ENCODE measurements at places on chromosomes 5 and 9.

- no peak for DNase-seq
These were observed 138.6 kb downstream of the ARL15 start for GRCh38 chr5:54171645-54172384.

- DNase-seq: no peak
These were observed 1.4 kb upstream of the PTTG1 start for GRCh38 chr5:160420331-160420610.

DNA sequence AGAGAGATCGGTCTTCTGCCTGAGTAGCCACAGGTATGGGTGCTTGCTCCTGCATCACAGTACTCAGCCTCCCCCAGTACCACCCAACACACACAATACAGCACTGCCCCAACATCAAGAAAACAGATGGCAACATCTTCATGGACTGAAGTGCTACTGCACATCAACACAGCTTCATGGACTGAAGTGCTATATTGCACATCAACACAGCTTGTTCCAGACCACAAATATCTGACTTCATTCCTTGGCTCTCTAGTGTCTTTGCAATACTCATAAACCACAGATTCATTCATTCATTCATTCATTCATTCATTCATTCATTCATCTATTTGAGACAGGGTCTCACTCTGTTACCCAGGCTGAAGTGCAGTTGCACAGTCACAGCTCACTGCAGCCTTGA lies 31.1 kb upstream of the PCA3 start:
- no peak for DNase-seq

- DNase-seq: no peak
These were observed 79.3 kb upstream of the LRRTM2 start for GRCh38 chr5:138954257-138955012.

DNA sequence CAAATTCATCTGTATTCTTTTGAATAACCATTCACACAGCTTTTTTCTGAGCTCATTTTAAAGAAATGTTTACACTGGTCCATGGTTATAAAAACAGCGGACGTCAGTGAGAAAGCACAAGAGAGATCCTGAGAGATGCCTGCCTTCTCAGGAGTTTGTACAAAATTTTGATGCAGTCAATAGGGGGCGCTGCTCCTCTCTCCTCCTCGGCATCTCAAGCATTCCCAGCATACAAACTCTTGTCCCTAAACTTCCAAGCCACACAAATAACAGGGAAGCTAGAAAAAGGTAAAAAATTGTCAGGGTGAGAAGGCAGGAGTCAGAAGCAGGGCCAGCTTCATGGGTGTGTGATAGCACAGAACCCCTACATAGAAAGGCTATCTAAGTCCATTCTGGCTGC lies 11.2 kb upstream of the CCDC152 start:
- no peak for DNase-seq

- no peak for DNase-seq
These were observed 96.0 kb downstream of the SLIT3 start for GRCh38 chr5:169204788-169205400.

- DNase-seq: no peak
These were observed 42.4 kb downstream of the MRRF start for GRCh38 chr9:122307061-122307460.

GRCh38 chr9:116987721-116988485 lies 300.8 kb downstream of the TRIM32 start:
- DNase-seq: no peak

DNA sequence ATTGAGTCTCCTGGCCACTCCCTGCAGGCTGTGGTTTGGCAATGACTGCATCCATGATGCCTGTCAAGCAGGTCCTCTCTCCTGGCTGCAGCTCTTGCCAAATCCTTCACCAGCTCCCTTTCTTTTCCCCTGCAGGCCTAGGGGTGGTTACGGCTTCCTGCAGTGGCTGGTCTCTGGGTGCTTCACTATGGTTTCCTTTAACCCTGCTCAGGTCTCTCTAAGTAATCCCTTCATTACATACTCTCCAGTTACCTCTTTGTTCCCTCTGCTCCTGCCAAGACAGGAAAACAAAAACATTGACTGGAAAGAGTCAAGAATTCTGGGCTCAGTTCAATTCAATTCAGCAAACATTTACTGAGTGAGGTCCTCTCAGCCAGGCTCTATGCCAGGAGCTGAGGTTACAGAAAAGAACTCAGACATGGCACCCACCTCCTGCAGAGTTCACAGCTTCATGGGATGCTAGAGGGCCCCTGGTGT lies 19.8 kb upstream of the PTPN3 start:
- DNase-seq: no peak

- DNase-seq: no peak
These were observed 36.0 kb downstream of the CAMK2A start for GRCh38 chr5:150253416-150254208.

GRCh38 chr5:1172007-1172581 lies 29.3 kb upstream of the SLC6A19 start:
- no peak for DNase-seq

DNA sequence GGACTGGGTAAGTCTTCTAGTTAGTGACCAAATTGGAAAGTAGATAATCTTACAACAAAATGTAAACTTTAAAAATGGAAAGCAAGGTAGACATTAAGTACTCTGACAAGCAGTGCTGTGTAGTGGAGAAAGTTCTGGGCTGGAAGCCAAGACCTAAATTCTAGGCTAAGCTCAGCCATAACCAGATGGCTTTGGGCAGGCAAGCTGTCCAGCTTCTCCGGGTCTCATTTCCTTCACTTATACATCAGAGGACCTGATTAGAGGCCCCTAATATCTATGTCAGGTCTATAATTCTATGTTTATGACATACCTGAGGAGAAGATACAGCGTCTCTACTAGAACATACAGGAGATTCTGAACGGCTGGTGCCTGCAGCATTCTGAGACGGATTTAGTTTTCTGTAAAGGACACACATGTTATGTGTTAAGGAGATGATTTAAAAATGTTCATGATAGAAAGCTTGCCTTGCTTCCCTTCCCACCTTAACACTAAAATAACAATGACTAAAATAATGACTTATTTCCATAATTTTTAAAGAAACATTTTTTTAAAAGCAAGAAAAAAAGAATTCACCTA lies 61.2 kb downstream of the ELL2 start:
- no peak for DNase-seq

DNA sequence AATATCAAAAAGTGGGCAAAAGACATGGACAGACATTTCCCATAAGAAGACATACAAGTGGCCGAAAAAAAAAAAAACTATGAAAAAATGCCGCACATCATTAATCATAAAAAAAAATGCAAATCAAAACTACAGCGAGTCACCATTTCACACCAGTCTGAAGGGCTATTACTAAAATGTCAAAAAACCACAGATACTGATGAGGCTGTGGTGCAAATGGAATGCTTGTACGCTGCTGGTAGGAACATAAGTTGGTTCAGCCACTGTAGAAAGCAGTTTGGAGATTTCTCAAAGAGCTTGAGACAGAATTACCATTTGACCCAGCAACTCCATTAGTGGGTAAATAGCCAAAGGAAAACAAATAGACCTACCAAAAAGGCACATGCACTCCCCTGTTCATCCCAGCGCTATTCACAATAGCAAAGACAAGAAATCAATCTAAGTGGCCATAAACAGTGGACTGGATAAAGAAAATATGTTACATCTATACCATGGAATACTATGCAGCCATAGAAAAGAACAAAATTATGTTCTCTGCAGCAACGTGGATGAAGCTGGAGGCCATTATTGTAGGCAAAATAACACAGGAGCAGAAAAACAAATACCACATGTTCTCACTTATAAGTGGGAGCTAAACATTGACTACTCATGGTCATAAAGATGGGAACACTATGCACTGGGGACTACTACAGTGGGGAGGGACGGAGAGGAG lies 110.6 kb upstream of the BOD1 start:
- no peak for DNase-seq

- no peak for DNase-seq
These were observed 4.2 kb downstream of the SGCD start for GRCh38 chr5:156331181-156331580.

DNA sequence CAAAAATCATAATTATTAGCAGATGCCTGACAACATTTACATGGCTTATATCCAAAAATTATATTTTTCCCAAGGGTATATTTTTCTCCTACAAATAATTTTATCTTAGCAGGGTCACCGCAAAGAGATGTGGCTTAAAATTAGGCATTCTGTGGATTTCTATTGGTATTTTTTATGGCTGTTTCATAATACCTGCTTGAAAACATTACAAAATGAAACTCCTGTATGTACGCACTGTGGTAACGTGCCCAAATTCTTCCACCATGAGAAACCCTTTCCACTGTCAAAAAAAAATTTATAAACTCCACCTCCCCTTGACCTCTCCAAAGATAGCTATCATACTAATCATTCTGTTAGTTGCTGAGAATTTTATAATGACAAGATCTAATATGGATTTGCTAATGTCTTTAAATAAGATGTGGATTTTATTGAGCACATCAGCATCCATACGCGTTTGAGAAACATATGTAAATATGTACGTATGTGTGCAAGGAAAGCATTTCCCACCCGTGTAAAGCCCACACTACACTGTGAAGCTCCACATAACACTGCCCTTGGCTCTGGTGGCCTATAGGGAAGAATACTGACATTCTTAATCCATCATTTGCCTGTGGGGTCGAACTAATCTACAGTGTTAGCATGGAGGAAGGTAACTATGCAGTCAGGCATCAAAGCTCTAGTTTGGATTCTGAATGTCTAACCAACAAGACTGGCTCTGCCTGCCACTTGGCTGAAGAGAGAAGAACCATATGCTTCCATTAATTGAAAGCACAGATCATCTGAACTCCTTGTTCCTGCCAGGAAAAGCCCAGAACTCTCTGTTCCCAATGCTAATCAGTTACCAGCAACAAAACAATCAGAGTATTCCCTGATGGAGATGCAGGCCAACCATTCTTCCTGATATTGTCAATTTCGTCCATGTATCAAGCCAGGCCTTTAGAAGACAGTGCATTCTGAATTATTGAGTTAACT lies 244.7 kb downstream of the SPOCK1 start:
- DNase-seq: no peak

DNA sequence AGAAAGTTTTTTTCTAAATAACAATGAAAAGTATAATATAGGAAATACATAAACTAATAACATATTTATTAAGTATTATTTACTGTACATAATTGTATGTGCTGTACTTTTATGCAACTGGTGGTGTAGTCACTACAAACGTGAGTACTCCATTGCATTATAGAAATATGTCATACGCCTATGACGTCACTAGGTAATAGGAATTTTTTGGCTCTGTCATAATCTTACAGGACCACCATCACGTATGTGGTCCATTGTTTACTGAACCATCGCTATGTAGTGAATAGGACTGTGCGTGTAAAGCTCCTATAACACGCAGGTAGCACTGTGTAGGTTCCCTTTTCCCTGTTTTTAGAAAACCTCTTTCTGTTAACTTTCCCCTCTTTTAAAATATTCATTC lies 255.0 kb downstream of the SH3GL2 start:
- no peak for DNase-seq

- no peak for DNase-seq
These were observed 126.0 kb upstream of the TMEM161B start for GRCh38 chr5:88394536-88395175.

DNA sequence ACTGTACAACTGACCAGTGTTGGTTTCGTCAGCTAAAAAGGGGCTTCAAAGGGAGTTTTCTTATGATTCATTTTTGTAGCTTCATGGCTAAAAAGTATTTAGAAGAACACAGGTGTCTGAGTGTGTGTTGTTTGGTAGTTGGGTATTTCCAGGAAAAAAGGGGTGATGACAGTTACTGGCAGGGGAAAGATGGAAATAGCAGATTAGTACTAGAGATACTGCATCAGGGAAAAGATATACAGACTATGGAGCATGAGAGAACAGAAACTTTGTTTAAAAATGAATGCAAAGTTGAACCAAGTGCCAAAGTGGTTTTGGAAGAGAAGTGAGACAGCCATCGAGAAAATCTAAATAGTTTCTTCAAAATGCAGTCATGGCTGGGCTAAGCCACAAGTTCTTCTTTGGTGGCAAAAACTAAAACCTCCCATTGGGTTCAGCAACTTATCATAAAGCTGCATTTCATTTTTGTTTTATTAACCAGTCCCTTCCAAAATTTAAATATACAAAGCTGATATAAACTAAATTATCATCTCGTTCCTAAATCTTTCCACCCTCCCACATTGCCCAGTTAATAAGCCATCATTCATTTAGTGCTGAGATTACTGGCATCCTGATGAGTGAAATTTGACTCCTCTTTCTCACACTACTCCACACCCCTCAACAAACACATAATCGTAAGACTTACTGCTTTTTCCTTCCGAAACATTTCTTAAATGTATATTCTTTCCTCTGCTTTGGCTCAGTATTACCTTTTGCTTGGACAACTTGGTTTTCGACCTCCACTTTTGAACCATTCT lies 33.5 kb downstream of the ELL2 start:
- no peak for DNase-seq

DNA sequence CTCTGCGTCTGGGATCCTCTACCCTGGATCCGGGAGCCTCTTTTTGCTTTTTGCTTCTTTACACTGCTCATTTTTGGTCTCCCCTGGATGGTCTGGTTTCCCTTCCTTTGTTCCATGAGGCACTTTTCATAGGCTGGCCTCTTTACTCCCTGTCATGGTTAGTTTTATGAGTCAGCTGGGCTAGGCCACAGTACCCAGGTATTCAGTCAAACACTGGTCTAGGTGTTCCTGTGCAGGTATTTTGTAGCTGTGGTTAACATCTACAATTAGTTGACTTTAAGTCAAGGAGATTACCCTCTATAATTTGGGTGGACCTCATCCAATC lies 17.5 kb downstream of the ANKRD33B start:
- no peak for DNase-seq

DNA sequence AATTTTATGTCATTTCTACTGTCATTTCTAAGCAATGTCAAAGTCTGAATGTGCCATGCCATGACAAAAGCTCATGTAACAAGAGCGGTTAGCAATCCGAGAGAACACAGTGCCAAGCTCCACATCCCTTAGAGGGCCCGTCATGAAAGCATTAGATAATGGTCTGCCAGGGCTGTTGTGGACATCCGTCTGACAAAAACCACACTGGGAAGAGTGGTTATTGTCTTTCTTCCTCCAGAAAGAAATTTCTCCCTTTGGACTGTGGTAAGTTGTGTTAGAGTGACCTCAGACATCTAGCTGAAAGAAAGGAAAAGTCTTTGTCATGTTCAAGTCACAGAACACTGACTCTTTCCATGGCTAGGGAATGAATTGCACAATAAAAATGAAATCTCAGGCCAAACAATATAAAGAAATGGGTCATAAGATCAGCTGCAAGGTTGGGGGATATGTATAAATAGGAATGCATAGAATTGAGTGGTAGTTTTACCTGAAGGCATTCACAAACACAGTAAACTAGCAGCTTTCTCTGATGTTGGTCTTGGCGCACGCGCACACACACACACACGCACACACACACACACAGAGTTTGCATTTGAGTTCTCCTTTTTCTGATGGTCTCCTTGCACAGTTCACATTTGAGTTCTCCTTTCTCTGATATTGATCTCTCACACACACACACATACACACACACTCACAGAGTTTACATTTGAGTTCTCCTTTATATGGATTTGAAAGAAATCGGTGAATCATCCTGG lies 5.3 kb downstream of the SLC1A3 start:
- DNase-seq: no peak

DNA sequence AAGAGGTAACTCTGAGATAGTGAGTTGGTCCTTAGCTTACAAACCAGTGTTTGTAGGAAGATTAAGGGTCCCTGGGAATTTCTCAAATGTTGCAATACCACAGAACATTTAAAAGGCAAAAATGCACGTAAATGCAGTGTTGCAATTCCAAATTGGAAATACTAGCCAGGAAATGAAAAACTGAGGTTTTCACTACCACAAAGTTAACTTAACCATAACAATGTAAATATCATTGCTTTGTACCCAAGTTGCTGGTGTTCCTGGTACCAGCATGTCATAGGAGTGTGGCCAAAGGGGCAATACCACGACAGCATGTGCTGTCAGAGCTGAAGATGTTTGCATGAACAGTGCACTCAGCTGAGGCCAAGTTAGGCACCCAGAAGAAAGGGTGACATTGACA lies 382.9 kb downstream of the GLIS3 start:
- DNase-seq: no peak

Data from CD4-positive, alpha-beta T cell (primary cell).